ENCODE measurements at places on chromosomes 3 and 15.

- no peak for DNase-seq
Observed at GRCh38 chr3:62688050-62688449, 187.2 kb downstream of the CADPS start.

- no peak for DNase-seq
Observed at GRCh38 chr3:14434126-14434497, 31.7 kb downstream of the SLC6A6 start.

GRCh38 chr3:64221571-64222257 is 3.6 kb downstream of the PRICKLE2 start:
- no peak for DNase-seq

DNA sequence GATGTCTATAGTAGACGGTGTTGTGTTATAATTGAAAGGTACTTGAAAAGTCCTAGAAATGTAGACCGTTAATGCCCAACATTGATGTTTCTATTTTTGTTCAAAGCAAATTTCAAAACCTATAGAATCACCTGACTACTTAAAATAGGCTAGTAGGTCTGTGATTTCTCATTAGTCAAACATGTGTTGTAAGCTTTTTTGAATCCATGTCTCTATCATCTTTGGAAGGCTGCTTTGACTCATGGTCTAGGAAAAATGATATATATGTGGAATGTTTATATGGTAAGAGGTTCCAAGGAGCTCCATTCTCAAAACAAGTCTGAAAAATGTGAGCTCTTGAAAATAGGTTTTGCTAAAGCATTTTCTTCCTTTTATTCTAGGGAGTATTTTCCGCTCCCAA is 375.3 kb downstream of the LPP start:
- no peak for DNase-seq

DNA sequence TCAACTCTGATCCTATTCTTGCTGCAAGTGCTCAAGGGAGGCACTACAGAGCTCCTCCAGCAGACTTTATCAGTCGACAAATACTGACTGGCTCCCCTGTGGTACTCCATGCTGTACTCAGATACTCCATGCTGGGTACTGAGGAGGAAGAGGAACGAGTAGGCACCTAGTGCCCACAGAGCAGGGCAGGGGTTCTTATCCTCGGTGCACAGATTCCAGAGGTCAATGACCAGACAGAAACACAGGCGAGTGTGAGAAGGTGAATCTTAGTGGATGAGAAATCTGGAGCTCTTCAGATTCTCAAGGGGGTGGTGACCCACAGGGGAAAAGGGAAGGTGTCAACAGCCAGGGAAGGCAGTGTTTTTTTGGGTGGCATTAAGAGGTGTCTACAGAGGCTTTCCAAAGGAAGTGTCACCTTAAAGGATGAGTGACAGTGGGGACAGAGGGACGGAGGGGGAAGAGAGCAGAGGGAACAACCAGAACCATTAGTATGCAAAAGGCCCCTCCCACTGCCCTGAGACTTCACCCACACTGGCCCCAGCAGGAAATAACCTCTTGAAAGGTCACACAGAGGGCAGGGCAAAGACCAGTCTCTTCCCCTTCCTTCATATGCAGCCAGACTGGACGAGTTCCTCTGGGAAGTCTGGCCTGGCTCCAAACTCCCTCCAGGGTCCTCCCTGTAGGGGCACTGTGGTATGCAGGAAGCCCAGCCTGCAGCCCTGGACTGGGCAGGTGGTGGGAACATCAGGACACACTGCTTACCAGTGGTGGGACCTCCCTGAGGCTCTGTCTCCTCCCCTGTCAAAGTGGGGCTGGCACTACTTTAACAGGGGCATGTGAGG is 27.5 kb downstream of the CCDC12 start:
- DNase-seq, result no peak

DNA sequence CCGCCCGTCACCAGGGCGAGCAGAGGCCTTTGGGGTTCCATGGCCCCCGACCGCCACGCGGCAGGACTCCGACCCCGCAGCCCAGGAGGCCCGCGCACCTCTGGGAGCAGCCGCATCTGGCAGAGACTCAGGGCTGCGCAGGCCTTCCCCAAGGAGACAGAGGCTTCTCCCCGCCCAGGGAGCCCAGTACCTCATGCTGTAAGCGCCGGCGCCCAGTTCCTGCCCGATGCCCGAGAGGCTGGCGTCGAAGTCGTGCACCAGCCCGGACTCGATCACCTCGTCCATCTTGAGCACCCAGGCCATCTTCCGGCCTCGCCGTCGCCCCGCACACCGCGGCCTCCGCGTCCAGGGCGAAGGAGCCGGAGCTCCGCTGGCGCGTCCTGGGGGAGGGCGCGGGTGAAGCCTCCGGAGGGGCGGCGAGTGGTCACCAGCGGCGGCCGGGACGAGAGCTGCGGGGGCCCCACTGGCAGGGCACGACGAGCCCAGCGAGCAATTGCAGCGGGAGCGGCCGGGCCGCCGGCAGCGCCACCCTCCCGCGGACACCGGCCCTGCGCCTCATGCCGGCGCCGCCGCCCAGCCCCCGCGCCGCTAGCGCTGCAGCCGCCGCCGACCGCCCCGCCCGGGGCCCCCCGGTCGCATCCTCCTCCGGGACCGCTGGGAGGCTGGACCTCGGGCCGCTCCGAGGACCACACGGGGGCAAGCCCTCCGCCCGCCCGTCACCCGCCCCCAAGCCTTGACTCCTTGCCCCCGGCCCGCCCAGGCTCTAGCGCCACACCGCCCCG is 468 bp downstream of the UBP1 start:
- DNase-seq, result no peak

GRCh38 chr15:65363766-65364165 is 14.0 kb downstream of the IGDCC3 start:
- DNase-seq, result no peak

DNA sequence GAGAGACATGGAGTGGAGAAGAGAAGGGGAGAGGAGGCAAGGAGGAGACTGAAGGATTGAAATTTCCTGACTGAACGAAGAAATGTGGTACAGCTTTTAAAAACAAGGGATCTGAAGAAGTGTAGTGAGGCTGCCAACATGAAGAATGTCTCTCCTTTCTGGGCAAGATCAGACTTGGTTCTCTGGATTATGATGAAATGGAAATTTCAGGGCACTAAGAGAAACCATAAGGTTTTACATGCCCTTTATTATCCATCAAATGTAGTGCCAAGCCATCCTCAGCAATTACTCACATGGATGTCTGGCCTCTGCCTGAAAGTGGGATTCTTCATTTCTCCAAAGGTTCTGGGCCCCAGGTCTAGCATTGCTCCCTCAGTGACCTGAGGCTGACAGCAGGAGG is 77.6 kb upstream of the CCDC80 start:
- DNase-seq, result no peak

GRCh38 chr3:53696401-53697172 is 149.6 kb downstream of the CHDH start:
- no peak for DNase-seq

DNA sequence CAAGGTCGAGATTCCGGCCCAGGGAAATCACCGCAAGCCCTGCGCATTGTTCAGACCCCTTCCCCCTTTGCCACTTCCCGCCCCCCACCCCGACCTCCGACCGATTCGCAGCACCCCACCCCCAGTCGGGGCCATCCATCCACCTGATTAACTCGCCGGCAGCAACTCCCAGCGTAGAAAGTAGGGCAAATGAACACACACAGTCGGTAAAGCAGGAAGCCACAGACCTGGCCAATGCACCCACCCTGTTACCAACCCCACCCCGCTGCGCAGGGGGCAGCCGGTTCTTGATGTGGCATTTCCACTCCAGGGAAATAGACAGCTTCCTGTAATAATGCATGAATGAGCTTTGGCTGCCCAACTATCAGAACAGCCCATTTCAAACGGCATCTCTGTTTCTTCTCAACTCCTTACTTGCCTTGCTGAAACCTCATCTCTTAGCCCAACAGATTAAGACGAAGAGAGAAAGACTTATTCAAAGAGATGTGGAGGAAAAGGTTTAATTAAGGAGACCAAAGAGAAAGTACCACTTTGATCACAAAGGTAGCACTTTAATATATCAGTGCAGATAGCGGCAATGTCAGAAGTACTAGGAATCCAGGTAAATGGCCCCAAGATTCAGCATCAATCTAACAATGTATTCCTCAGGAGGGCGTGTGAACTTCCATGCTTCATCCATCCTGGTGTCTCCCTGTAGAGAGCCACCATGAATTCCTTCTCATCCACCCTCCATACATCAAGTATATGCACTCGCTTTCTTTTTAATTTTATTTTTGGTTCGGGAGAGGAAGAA is 1.9 kb downstream of the TNIK start:
- no peak for DNase-seq

DNA sequence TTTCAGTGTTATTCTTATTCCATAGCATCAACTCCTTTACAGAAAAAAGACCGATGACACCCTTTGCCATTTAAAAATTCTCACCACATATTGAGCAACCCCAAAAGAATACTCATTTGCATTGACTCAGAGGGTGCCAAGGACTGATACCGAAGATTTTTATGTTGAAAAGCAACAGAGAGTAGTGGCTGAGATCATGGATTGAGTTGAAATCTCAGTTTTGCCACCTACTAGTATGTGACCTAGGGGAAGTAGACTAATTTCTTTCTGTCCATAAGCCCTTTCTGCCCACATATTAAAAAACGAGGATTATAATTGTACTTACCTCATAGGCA is 313.9 kb upstream of the SATB1 start:
- no peak for DNase-seq

- peak; percentile 21 for DNase-seq
Observed at GRCh38 chr3:192467230-192468140, 259.9 kb downstream of the FGF12 start.

GRCh38 chr3:160185751-160186150 is 39.5 kb upstream of the C3orf80 start:
- DNase-seq, result no peak

DNA sequence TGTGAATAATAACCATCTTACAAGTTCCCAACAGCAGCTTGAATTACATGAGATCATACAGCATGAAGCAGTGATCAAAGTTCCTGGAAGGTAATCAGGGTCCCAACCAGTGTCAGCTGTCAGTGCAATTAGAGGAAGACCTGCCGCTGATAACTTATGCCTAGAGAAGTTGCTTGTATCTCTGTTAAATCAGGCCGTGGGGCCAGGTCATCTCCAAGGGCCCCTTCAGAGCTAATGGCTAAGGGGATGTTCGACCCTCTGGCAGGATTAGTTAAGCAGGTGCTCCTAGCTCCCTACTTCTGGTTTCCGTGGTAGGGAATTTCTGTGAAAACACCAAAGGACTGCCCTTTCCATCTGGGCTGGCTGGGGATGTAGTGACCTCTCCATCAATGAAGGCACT is 251.0 kb downstream of the FAM43A start:
- DNase-seq, result no peak

DNA sequence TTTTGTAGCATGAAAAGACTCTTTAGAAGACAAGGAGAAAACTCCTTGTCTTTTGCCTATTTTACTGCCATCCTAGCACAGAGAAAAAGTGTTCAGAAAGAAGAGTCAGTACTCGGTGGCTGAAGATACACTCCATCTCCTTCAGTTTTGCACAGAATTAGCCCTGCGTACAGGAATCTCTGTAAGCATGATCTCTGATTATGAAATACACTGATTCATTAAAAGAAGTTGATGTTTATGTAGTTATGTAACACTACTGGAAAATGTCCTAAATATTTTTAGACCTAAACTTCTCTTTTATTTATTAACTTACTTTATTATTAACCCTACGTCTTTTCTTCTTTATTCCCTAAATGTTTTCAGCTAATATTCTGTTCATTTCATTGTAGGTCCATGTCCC is 138.4 kb downstream of the LEKR1 start:
- DNase-seq, result no peak

DNA sequence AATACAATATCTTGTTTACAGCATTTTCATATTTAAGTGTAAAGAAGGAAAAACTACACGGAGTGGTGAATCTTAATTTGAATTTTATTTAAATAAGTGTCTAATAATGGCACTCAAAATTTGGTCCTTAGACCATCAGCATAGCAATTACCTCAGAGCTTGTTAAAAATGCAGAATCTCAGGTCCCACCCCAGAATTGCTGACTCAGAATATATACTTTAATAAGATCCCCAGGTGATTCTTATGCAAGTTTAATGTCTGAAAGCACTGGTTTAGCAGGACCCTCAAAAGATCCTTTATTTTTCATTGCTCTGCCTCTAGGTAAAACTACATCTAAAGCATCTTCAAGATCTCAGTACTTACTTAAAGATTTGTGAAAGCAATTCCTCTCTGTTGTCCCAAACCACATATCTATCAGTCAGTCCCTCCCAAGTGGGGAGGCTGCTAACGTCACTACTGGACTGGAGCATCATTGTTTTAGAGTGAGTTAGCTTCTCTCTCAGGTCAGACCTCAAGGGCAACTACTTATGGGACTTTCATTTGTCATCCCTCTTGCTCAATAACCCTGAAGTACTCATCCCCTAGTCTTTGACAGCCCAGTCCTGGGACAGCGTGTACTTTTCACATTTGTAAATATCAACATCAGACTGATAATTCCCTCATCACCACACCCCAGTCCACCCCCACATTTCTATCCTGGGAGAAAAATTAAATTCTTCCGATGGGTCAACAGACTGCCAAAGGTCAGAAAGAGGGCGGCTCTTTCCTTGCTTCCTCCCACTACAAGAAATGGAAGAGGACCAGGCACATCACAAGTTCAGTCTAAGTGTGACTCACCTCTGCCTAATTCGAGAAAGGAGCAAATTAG is 76.7 kb downstream of the CBLB start:
- no peak for DNase-seq

DNA sequence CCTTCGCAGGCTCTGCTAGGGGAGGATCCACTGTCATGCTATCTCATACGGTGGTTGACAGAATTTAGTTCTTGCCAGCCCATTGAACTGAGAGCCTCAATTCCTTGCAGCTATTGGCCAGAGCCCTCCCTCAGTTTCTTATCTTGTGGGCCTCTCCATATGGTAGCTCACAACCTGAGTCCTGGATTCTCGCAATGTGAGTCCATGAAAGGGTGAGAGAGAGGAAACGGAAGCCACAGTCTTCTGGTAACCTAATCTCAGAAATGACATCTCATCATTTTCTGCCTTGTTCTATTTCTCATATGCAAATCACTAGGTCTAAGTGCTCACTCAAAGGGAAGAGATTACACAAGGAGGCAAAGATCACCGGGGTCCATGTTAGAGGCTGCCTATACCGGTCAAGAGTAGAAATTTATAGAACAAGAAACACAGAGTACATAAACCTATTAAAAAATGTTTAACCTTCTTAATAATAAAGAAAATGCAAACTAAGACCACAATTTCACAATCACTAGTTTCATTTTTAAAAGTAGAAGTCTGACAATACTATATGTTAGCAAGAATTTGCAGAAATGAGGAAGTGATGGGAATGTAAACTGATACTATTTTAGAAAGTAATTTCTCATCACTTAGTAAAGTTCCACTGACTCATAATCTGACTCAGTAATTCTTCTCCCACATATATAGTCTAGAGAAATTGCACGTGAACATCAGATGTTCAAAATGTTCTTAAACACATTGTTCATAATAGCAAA is 378.4 kb upstream of the AGTR1 start:
- DNase-seq, result no peak

Measured in NCI-H187 (cell line).